ENCODE measurements at places on chromosomes 1 and 21.

- no peak for DNase-seq
These were observed 57.5 kb downstream of the RGS2 start for GRCh38 chr1:192866241-192866868.

- DNase-seq, result no peak
These were observed 45.9 kb downstream of the NID1 start for GRCh38 chr1:236018885-236019453.

- no peak for DNase-seq
These were observed 2.9 kb upstream of the LRP8 start for GRCh38 chr1:53330819-53331218.

DNA sequence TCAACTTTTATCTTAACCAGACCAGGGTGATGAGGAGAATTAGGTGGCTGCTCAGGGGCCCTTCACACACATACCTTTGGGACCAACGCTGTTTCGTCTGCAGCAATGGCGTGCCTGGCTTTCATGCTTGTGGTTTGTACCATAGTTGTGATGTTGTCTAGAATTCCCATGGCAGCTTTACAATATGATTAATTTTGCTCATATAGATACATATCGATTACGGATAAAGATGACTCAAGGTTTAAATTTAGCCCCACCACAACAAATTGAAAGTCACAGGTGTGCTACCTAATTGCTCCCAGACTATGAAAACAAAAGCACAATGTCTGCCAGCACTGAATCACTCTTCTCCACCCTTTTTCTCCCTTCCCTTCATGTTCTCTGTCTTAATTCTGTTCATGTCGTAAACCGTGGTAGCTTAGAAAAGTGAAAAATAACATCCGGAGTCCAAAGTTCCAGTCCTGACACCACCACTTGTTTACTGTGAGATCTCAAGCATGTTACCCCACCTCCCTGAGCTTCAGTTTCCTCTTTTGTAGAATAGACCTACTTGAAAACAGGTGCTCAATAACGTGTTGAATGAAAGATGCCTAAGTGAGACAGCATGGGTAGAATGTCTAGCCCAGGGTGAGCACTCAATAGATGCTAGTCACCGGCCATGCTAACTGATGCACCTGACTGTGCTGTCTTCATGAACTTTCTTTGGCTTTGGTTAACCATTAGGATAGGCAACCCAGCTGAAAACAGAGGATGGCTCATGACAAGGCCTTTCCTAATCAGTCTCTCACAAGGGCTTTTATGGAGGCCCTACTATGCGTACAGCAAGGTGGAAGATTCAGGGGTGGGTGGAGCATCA lies 22.1 kb upstream of the JUN start:
- no peak for DNase-seq

DNA sequence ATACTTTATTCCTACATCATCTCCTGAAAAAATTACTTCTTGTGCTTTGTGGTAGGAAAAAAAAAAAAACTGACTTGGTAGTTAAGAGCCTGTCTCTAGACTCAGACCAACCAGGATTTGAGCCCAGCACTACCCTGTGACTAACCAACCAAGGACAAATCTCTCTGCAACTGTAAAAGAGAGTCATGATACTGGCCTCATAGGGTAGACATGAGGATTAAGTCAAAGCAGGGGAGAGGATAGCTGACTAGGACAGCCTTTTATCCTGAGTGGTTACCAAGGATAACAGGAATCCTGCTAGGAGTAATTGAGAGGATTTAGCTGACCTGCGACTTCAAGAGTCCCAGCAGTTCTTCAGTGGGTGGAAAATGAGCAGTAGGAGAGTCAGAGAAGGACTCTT lies 112.8 kb downstream of the C1orf21 start:
- no peak for DNase-seq

- DNase-seq, result no peak
These were observed 39.0 kb upstream of the PPP1R15B start for GRCh38 chr1:204450461-204451257.

DNA sequence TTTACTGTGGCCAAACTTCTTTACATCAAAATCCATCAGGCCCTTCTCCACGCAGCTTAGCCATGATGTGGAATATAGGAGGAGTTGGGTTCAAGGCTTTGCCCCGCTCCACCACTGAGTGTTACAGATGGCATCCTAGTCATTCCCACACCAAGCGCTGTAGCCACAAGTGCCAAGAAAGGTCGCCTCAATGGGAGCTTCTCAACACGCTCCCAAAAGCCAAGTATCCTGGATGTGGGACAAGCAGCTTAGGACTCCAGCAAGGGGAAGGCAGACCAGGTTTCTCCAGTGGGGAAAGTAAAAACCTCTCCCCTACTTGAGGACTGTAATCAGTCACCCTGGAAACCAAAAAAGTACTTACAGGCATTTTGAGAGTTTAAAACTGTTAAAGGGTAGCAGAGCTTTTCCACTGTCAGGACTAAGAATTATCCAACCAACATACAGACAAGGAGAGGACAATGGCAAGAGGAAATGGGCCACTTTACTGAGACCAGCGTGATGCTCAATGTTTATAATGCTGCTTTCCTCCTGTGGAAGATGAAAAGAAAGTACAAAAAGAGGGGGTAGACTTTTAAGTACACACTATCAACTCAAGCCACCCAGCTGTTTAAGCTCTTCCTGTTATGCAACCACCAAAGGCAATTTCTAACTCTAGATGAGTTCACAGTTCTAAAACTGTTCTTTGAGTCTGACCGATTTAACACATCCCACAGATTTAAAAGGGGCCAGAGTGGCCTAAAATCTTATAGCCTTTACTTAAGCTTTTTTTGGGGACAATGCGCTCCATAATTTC lies 120.7 kb upstream of the KRTAP19-8 start:
- no peak for DNase-seq

- no peak for DNase-seq
These were observed 29.6 kb upstream of the SFPQ start for GRCh38 chr1:35222322-35223083.

- no peak for DNase-seq
These were observed 203.2 kb downstream of the APP start for GRCh38 chr21:25967181-25967900.

DNA sequence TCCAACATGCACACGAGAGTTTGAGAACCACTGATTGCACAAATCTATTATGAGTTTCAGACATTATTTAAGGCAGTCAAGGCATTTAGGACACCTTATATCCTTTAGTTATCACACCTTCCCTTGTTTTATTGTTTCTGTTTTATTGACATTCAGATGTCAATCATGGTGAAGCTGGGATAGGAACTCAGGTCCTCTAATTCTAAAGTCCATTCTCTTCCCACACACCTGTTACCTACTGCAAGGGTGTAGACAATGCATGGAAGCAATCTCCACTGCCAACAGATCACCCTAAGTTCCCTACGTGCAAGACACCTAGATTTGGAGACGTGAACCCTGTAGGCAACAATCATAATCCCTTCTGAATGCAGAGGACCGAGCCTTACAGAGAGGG lies 2.6 kb downstream of the IGSF3 start:
- no peak for DNase-seq

DNA sequence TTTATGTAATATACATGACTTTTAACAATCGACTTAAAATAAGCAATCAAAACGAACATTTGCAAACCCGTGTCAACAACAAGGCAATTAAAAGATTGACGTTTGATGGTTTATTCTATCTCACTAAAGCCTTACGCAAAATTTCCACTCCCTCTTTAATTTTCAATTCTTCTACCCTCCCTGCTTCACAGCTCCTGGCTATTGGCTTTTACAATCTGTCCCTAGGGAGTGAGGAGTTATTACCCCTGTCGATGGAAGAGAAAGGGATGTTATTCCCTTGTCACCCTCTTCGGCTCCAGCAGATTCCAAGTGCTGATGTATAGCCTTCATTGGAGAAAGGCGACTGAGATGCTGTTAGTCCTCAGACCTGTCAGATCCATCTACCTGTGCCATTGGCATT lies 161.3 kb downstream of the ZNF281 start:
- no peak for DNase-seq

GRCh38 chr21:42844411-42845113 lies 34.8 kb downstream of the WDR4 start:
- DNase-seq, result no peak

DNA sequence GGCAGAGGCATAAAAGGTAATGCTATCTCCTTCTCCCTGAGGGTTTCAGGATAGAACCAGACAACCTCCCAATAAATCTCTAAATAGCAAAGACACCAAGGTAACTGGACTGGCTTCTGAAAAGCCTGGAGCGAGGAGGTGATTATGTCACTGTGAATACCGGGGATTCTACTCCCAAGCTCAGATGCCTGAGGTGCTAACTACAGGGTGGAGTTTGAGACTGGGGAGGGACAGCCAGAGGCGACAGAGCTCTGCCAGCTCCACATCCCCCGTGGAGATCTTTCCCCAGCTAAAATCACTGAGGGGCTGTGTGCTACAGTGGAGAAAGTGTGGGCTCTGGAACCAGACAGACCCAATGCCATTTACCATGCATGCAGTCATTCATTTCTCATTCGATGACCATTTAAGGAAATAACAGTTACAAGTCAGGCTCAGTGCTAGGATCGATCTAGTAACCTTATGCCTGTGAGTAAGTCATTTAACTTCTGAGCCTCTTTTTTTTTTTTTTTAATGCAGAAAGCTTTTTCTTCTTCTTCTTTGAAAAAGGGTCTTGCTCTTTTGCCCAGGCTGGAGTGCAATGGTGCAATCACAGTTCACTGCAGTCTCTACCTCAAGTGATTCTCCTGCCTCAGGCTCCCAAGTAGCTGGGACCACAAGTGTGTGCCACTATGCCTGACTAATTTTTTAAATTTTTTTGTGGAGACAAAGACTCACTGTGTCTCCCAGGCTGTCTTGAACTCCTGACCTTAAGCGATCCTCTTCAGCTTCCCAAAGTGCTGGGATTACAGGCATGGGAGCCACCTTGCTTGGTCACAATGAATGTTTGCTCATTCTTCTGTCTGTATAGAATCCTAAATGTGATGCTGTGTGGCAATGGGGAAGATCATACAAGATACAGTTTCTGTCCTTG lies 8.1 kb upstream of the SLC45A3 start:
- no peak for DNase-seq

DNA sequence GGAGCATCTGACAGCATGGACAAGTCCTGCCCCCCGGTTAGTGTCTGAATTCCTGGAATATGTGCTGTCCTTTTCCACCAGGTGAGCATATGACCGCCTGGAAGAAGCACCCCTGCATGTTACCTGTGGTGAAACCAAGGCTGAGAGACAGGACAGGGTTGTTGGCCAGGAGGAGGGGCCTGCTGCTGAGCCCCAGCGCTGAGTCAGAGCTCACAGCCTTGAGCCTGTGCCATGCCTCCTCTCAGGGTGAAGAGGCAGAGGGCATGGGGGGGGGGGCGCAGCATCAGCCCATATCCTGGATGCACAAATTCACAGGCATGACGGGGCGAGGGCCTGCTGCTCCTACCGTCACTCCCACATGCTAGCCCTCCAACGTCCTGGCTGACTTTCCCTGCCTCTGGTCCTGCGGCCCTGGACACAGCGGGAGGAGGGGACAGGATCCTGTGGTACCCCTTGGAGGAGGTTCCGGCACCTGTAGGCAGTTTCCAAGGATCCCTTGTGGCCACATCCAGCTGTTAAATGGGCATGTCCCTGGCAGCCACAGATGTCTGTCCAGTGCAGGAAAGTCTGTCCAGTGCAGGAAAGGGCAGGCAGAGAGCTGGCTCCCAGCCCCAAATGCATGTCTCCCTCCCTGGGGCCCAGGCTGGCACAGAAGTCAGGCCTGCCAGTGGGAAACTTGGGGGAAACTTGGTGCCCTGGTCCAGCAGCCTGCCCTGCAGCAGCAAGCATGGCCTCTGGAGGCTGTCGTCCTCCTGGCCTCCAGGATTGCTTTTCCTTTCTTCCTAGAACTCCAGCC lies 23.9 kb downstream of the TTC34 start:
- no peak for DNase-seq

GRCh38 chr1:25504706-25505595 lies 38.5 kb upstream of the LDLRAP1 start:
- no peak for DNase-seq

DNA sequence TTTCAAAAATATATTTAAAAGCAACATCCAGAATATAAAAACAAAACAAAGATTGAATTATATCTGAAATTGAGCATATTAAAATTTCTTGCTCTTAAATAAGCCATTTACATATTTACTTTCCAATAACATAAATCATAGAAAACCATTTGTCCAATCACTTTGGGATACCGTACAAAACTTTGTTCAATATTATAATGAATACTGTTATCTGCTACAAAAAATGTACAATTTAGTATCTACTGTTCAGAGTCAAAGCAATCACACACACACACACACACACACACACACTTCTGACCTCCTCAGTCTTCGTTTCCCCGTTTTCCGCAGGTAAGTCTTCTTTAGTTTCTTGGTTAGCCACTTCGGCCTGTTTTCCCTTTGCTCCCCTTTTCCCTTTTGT lies 4.0 kb downstream of the HMGN1 start:
- DNase-seq, result no peak

GRCh38 chr1:162823771-162824525 lies 33.4 kb downstream of the HSD17B7 start:
- DNase-seq, result no peak

DNA sequence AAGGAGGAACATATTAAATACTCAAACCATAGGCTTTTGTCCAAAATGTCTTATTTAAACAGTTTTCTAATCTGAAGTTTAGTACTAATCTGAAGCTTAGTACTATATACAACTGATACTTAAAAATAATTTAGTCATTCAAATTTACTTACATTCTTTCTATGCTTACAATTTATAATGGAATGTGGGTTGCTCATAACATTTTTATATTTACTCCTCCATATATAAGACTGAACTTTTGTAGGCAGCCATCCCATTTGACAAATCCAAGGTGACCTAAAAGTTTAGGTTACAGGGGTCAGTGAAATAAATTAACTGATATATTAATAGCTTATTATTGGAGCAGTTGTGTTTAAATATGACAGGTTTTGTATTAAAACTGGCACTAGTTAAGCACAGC lies 570.6 kb downstream of the DPYD start:
- DNase-seq, result no peak

DNA sequence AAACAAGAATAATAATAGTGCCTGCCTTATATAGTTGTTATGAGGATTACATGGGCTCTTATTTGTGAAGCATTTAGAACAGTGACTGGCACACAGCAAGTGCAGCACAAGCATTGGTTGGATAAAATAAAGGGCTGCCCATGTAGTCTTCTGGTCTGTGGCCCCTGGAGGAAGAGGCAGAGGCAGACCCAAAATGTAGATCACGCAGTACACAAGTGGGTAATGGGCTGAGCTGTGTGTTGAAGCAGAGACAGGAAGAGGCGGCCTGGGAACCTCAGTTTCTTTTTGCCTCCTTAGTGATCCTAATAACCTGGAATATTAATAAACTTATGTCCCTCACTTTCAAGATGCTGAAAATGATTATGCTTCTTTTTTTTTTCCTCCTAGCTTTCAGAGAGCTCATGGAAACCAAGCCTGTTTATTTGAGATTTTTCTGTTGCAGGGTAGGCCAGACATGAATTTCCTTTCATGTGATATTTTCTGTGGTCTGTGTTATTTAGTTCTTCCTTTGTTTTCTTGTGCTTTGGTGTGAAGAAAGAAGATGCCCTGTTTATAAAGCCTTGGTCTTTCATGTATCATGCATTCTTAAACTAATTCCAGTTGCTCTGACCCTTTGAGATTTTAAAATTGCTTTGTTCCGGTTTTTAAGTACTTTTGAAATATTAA lies 42.5 kb downstream of the LRRC8D start:
- no peak for DNase-seq
